NCI-H146 (cell line): ENCODE measurements at places on chromosomes 11 and 22.

DNA sequence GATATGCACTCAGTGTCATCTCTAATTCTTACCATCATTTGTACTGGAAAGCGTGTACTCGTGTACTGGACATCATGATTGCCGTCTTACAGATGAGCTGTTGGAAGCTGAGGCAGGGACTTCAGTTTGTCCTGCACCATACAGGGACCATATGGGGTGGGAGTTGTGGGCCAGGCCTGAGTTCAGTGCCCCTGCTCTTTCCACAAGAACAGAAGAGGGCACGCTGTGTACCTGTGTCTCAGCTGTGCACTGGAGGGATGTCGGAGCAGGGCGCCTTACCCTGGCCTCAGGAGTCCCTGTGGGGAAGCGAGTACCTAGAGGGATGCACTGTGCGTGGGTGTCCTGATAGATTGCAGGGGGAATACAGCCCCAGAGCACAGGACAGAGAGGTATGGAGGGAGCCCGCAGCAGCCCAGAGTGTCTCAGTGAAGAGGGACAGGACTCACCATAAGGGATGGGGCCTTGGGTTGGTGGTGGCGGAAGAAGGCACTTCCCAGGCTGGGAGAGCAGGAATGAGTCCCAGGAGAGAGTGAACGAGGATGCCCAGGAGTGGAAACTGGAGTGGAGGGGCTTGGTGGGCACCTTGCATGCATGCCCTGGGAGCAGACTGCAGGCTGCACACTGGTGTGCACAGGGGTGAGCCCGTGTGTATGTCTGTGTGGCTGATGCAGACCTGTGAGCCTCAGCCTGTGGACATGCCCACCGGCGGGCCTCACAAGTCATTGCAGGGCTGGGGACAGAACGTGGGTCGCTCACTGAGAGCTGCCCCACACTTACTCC is 329.7 kb downstream of the TBC1D22A start:
- no peak for DNase-seq

GRCh38 chr11:118838905-118839553 is 44.7 kb upstream of the CXCR5 start:
- no peak for DNase-seq

- DNase-seq, result no peak
Measured at GRCh38 chr11:95229199-95229992, 1.6 kb downstream of the SESN3 start.

DNA sequence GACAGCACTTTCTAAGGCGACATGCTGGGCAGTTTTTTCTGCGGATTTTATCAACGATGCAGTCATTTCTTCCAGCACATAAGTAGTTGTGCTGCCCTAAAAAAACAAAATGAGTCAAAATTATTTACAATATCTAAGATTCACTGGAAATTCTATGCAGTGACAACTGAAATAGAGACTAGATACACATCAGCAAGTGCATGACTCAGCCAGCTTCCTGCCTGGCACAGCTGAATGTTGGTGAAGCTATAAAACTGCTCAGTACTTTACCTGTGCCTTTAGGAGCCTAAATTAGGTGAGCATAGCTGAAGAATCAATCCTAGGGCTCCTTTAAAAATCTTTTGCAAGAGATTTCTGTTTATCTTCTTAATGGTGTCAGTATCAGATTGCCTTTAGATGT is 37.8 kb downstream of the PGR start:
- no peak for DNase-seq

- DNase-seq, result no peak
Measured at GRCh38 chr22:18048041-18048440, 23.7 kb upstream of the MICAL3 start.

- no peak for DNase-seq
Measured at GRCh38 chr11:92765082-92765840, 204.2 kb upstream of the MTNR1B start.

DNA sequence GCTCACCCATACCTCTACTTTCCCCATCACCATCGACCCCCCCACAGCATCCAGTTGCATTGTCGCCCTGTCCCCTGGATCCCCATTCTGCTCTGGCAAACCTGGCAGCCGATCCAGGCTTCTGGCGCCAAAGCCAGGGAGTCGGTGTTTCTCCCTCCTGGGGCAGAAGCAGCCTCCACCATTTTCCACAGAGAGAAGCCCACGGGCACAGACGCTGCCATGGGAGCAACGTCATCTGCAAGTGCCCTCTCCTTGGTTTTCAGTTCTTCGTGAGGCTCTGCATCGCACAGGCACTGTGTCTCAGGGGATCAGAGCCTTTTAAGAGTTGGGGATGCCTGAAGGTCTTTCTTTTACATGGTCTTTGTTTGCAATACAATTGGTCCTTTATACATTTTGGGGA is 2.3 kb downstream of the YPEL4 start:
- DNase-seq, result no peak

DNA sequence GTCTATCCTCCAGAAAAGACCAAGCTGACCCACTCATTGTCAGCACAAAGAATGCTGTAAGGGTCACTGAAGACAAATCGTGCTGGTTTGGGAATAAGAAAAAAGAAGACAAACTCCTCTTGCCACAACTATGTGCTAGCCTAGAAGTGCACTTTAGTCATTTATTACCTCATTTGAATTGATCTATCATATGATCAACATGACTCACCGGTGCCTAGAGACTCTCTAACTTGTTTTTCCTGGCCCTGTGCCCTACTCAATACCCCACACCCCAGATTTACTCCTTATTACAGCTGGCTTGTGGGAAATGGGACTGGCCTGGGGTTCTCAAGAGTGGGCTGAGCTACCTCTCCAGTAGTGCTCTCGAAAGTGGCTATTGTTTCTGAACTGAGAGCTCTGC is 35.9 kb upstream of the HORMAD2 start:
- no peak for DNase-seq

GRCh38 chr22:18997306-18997924 is 61.3 kb upstream of the PRODH start:
- DNase-seq, result no peak

DNA sequence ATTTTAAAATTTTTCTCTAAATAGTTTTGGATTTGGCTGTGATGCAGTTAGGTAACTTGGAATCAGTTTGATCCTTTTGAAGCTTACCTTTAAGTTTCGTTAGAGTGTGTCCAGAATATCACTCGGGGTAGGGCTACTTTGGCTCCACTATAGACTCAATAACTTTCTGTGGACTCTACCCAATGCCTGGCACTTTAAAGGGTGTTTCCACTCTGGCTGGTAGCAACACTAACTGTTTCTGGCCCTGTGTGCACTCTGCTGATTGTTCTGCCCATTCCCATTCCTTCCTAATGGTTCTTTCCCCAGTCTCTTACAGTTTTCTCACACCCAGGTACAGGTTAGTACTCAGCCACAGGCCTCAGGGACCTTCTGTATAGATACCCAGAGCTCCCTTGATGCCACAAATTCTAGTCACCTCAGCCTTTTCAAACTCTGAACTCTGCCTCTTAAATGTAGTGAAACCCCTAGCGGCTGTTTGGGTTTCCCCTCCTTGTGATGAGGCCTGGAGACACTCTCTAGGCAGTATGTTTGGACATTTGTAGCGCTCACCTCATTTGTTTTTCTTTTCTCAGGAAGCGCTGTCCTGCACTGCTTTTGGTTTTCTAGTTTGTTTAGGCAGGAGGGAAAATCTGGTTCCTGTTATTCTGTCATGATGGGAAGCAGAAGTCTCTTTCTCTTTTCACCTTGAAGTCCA is 16.8 kb downstream of the CUL5 start:
- no peak for DNase-seq

GRCh38 chr11:74463216-74463615 is 4.1 kb downstream of the KCNE3 start:
- DNase-seq, result no peak

DNA sequence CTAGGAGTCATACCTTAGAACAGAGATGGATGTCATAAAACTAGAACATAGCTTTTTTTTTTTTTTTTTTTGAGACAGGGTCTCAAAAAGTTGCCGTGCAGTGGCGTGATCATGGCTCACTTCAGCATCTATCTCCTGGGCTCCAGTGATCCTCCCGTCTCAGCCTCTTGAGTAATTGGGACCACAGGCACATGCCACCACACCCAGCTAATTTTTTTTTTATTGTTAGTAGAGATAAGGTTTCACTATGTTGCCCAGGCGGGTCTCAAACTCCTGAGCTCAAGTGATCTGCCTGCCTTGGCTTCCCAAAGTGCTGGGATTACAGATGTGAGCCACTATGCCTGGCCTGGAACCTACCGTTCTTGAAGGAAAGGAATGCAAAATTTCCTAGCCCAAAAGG is 8.8 kb upstream of the CEP295 start:
- no peak for DNase-seq

- peak; percentile 84 for DNase-seq
Measured at GRCh38 chr11:40998920-40999319, 460.5 kb downstream of the LRRC4C start.

DNA sequence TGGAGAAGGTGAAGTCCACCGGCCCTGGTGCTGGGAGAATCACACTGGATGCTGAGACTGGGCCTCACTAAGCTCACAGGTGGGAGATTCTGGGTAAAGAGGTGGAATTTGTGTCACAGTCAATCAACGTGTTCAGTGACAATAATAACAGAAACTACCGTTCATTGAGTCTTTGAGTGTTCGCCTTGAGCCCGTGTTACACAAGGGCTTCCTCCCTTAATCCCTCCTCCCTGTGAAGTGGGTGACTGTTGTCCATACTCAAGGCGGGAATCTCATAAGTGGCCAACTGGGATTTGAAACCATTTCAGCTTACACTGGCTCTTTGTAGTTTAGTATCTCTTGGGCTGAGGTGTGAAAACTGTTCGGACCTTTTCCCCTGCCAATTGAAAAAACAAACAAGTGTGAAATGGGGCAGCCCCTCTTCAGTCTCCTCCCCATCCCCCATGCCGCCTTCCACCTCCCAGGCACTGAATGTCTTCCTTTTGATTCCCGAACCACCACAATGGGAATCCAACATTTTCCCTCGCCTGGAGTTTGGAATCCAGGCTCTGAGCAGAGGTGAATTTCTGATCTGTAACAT is 502.4 kb downstream of the MIAT start:
- DNase-seq, result no peak

GRCh38 chr11:134066943-134067885 is 1.7 kb upstream of the JAM3 start:
- DNase-seq, result peak; percentile 80

- no peak for DNase-seq
Measured at GRCh38 chr11:111741751-111742150, 24.4 kb downstream of the PPP2R1B start.

GRCh38 chr11:15607361-15608036 is 492.8 kb downstream of the INSC start:
- no peak for DNase-seq

DNA sequence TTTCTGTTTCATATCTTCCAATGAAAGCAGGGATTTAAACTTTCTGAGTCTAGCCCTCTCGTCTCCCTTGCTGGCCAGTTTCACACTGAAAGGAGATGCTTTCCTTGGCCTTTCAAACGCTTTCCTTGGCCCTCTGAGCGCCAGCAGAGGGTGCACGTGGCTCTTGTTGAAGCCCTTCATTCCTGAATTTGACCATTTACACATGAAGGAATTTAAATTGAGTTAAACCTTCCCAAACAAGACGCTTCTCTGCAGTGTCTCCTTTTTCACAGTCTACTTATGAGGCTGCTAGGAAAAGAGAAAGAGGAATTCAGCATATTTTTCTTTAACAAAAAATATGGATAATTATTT is 21.6 kb downstream of the NNMT start:
- peak; percentile 85 for DNase-seq

- DNase-seq, result no peak
Measured at GRCh38 chr22:30302810-30303138, 13.5 kb upstream of the CASTOR1 start.

- DNase-seq, result peak; percentile 6
Measured at GRCh38 chr11:13955971-13956421, 6.5 kb upstream of the SPON1 start.

DNA sequence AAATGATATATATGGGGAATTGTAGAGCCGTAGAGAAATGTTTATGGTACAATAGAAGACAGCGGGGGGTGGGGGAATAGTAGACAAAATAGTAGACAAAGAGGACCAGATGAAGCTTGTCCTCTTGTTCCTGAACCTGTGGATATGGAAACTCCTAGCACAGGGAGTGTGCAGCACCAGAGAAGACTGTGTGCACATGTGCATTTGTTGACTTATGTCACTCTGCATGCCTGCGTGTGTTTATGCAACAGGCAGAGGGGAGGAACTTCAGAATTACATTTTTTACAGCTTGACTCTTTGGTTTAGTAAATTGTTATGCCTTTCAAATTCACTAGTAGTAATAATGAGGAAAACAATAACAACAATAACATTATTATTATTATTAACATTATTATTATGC is 36.0 kb downstream of the TENM4 start:
- no peak for DNase-seq

DNA sequence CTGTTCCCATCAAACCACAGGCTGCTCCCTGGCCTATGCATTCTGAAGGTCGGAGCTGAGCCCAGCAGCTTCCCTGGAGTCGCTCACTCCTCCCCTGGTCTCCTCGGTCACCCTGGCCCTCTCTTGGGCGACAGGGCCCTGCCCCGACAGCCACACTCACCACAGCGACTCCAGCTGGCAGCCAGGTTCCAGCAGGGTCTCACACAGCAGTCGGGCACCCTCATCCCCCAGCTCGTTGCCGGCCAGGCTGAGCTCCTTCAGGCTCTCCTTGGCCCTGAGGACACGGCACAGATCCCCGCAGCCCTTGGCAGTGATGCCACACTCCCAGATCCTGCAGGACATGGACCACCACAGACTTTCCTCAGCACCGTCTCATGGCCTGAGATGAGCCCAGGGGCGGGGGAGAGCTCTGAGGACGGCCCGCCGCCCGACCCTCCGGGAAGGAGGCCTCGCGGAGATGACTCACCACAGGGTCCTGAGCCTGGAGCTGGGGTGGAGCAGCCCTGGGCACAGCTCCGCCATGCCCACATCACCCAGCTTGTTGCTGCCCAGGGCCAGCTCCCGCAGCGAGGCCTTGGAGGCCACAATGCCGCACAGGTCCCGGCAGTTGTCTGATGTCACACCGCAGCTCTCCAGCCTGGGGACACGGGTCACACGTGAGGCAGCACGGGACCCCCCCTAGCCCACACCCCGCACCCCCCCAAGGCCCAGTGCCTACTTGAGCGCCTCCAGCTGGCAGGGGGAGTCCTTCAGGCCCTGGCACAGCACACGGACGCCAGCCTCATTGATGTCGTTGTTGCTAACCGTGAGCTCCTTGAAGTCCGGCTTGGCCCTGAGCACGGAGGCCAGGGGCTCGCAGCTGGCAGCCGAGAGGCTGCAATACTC is 8.5 kb downstream of the RNH1 start:
- no peak for DNase-seq

GRCh38 chr11:116326146-116326545 is 446.6 kb downstream of the BUD13 start:
- no peak for DNase-seq

GRCh38 chr11:127061947-127062346 is 61.4 kb upstream of the KIRREL3 start:
- DNase-seq, result peak; percentile 10

- no peak for DNase-seq
Measured at GRCh38 chr11:10640308-10640707, 53.2 kb downstream of the IRAG1 start.

GRCh38 chr11:60977836-60978235 is 6.4 kb downstream of the CD6 start:
- no peak for DNase-seq

GRCh38 chr11:134741453-134742223 is 329.6 kb upstream of the B3GAT1 start:
- DNase-seq, result no peak

GRCh38 chr11:100072131-100072530 is 615.0 kb upstream of the ARHGAP42 start:
- no peak for DNase-seq
